Jurkat, Clone E6-1 (cell line): ENCODE measurements at places on chromosomes 2 and 18.

- DNase-seq = peak; percentile 60
Measured at GRCh38 chr2:143452817-143453451, 323.7 kb downstream of the ARHGAP15 start.

DNA sequence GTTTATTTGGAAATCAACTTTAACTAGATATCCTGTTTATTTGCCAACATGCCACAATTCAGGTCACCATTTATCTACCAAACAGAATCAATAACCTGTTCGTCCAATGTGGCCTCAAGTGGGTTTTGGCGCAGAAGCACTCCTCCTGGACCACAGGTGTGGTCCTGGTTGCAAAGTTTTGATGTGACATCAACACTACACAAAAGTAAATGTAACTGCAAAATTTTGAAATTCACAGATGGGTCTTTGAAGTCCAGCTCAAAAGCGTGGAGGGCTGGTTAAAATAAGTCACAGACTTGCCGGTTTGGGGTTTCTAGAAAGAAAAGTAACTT lies 474 bp upstream of the GCA start:
- DNase-seq = no peak

GRCh38 chr18:10301831-10302483 lies 152.5 kb upstream of the APCDD1 start:
- DNase-seq = no peak

DNA sequence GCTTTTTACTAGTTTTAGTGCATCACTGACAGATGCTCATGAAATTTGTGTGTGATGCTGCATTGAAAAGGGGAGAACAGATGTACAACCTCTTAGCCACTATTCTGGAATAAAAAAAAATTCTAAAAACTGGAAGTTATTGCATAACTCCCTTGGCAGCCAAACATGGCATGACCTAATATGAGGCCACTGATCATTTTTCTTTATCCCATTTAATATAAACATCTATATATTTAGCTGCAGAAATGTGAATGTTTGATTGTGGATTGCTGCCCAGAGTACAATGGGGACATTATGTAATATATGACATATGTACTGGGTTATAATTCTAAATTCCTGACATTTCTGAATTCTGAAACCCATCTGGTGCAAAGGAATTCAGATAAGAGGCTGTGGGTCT lies 86.5 kb downstream of the CDCA7 start:
- no peak for DNase-seq

- DNase-seq = no peak
Measured at GRCh38 chr2:233369897-233370685, 15.8 kb downstream of the DGKD start.

DNA sequence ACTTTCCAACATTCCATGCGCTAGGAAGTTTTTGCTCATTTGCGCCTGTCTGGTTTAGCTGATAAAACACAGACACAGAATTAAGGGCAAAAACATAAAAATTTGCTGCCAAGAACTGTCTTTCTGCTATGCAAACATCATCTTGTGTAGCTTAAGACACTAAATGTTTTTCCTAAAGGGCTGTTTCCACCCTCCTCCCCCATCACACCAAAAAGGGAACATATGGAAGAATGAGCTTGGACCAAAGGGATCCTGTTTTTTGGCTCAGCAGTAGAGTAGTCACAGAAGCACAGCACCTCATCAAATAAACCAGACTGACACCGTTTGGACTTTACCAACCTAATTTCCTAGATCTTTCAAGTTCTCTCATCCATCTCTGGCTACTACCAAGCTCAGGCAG lies 210.1 kb downstream of the ZNF521 start:
- DNase-seq = no peak

GRCh38 chr2:176508984-176509740 lies 239.9 kb downstream of the MTX2 start:
- peak; percentile 94 for DNase-seq

DNA sequence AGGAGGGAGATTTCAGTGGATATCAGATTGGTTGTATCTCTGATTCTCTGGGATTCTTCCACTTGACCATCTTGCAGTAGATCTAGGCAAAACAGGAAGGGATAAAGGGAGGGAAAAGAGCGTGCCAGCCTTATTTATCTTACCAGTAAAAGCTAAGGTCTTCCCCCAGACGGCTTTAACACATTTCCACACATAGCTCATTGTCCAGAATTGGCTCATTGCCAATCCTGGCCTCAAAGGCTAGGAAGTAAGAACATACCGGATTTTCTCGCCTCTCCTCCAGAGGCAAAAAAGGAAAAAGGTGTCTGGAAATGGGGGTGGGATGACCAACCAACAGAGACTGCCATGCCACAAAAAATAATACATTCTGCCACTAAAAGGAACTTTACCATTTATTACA lies 411.6 kb upstream of the NRP2 start:
- no peak for DNase-seq

GRCh38 chr2:33229646-33230045 lies 246.8 kb upstream of the RASGRP3 start:
- DNase-seq = no peak

DNA sequence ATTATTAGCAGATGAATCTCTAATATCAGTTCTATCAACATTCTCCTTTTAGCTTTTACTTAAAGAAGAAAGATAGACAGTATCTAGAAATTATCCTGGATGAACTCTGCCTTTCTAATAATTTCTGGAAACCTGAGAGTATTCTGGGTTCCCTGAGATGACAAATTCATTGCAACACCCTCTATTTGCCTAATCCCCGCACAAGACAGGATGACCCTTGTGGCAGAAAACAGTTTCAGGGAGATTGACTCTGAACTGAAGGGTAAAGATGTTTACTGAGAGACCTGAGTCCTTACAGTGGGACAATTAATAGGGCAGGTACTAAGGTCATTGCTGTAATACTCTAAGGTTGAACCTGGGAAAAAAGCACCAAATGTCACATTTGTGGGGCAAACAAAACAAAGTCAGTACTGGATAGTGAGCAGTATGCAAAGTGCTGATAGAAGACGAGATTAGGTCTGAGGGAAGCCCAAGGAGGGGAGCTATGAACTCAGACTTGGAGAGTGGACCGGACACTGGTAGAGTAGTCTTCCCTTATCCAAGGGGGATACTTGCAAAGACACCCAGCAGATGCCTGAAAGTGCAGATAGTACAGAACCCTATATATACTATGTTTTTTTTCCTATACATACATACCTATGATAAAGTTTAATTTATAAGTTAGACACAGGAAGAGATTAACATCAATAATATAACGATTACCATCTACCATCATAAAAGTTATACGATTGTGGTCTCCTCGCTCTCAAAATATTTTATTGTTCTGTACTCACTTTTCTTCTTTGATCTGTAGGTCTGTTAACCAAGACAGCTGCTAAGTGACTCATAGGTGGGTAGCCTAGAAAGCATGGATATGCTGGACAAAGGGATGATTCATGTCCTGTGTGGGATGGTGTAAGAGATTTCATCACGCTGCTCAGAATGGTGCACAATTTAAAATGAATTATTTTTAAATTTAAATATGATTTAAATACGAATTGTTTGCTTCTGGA lies 148.3 kb upstream of the KLHL14 start:
- no peak for DNase-seq

GRCh38 chr2:151051574-151052220 lies 210.0 kb downstream of the RBM43 start:
- peak; percentile 38 for DNase-seq

GRCh38 chr18:79522451-79523205 lies 126.9 kb downstream of the NFATC1 start:
- DNase-seq = peak; percentile 69

DNA sequence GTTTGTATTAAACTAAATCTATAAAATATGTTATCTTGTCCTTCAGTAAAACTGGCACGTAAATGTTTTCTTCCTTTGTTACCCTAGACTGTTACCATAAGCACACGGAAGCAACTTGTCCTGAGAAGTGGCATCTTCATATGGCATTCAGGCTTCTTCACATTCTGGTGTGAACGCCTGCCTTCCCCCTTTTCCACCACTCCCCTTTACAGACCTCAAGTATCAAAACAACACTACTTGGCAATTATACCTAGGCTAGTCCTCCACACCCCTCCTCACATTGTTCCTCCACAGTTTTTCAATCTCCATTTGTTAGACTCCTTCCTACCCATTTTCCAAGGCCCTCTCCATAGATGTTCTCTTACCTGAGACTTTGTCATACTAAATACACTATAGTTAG lies 2.9 kb downstream of the MEX3C start:
- DNase-seq = no peak

- no peak for DNase-seq
Measured at GRCh38 chr18:52933356-52933755, 593.4 kb downstream of the DCC start.

GRCh38 chr2:75253526-75253925 lies 54.2 kb upstream of the TACR1 start:
- no peak for DNase-seq

DNA sequence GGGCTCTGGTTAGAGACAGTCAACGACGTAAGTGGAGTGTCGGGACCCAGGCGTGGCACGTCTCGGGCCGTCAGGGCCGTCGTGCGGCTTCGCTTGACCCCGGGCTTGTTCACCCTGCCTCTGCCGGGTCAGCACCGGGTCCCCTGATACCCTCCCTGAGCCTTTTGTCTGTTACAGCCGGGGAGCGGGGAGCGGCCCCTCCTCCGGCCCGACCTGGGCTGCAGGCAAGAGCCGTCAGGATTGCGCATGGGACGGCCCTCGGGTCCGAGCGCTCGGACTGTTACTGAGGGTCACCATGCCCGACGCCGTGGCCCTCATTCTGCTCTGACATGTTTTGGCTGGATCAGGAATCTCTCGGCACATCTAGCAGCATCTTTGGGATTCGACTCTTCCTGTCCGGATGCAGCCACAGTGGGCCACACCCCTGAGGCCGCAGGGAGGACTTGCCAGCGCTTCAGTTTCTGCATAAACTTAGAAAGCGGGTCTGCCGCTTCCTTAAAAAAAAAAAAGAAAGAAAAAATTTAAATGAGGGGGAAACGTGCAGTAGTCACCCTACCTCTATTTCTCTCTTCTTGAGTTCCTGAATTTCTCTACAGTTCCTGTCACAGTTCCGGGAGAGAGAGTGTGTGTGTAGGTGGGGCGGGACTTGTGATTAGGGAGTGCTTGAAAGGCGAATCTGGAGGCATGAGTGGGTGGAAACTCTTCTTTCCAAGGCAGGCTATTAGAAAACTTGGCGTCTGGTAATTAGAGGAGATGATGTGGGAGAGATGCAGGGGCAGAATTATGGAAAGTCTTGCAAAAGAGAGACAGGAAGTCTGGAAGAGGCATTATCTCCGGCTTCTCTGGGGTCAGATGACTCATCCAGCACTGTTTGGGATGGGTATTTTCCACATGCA lies 909 bp downstream of the TMEM87B start:
- peak; percentile 42 for DNase-seq

DNA sequence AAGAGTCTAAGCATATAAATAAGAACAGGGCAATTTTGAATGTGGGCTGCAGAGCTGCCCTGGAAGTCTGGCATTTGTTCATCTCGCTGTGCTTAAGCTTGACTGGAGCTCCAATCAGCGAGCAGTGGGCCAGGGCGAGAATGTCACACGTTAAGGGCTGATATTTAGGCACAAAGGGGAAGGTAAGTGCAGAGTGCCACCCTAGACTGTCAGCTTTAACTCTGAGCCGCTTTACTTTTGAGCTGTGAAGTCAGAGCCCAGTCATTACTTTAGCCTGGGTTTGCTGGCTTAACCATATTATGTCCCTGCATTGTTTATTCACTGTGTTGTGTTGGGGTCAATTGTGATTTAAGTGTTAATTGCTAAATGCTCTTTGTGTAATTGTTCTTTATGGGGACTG lies 236.1 kb upstream of the SIX3 start:
- no peak for DNase-seq

- no peak for DNase-seq
Measured at GRCh38 chr2:132415915-132416722, 486 bp upstream of the GPR39 start.

GRCh38 chr2:179555691-179556283 lies 291.2 kb upstream of the SESTD1 start:
- peak; percentile 51 for DNase-seq

DNA sequence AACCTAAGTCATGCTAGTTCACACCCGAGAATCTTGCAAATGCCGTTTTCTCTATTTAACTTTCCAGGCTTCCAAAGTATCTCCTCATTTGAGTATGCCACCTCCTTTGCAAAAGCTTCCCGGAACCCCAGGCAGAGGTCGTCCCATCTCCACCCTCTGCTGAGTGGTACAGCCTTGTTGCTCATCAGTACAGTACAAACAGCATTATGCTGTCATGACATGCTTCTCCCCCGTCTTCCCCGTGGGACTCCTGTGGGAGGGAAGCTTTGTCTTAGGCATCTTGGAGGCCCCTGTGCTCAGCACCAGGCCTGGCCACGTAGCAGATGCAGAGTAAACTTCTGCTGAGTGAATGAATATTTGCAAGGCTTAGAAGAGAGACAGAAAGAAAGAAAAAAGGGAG lies 102.7 kb downstream of the CDCA7 start:
- DNase-seq = no peak

DNA sequence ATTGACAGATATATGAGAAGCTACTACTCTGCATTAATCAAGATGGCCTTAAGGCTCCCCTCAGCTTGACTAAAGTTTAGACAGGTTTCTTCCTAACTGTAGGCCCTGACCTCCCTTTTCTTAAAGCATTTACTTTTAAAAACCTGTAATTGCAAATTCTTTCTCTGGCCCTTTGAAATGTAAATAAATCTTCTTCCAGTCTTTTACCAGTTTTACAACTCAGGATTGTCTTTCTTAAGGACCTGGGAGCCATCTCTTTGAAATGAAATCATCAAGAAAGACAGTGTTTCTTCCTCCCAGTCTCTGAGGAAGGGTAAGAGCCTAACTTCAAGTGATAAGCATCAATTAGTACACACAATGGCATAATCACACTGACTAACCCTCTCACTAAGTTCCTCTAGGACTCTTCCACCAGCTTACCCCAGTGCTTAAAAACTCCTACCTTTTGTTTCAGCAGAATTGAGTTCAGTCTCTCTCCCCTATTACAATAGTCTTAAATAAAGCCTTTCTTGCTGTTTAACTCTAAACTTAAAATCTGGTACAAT lies 58.7 kb upstream of the CDH20 start:
- no peak for DNase-seq

DNA sequence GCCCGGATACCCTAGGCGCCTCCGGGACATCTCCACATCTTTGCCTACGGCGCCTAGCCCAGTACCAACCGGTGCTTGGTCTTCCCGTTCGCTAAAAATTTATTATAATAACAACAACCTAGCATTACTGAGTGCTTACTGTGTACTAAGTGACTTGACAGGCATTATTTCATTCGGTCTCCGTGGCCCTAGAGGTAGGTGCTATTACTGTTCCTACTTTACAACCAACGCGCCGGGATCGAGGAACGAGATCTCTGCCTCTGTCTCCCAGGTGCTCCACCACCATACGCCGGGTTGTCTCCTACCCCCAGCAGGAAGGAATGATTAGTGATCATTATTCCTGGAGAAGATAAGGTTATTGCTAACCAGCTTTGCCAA lies 657 bp upstream of the BIN1 start:
- DNase-seq = no peak
